NCI-H1048 (cell line): ENCODE measurements at places on chromosomes 4 and X.

DNA sequence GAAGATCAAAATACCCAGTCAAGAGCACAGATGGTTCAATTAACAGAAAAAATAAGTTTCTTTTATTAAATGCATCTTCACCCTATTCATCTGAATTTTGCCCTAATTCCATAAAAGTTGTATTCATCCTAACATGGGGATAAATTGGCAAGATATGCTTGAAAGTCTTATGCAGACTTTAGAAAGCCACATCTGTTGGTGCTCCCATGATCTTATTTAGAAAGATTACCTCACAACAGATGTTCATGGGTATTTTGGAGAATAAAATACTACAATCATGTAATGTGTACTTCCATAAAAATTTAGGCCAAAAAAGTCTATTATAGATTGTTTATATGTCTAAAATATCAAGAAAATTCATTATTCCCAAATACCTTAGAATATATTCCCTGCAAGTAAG lies 510.3 kb downstream of the TECRL start:
- no peak for DNase-seq

DNA sequence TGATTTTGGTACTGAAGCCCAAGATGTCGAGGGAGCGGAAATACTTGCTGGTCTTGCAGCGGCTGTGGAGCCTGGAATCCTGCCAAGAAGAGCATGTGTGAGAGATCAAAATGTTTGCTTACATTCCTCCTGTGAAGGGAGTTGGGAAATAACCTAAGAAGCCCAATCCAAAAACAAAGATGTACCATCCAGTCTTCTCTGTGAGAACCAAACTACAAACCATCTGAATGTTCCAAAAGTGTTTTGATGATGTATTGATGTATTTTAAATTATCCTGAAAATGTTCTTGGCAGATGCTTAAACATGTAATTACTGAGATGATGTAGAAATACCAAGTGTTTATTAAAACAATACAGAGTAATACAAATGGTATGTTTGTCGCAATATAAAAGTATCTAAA lies 10.1 kb upstream of the ADH1A start:
- DNase-seq = no peak

DNA sequence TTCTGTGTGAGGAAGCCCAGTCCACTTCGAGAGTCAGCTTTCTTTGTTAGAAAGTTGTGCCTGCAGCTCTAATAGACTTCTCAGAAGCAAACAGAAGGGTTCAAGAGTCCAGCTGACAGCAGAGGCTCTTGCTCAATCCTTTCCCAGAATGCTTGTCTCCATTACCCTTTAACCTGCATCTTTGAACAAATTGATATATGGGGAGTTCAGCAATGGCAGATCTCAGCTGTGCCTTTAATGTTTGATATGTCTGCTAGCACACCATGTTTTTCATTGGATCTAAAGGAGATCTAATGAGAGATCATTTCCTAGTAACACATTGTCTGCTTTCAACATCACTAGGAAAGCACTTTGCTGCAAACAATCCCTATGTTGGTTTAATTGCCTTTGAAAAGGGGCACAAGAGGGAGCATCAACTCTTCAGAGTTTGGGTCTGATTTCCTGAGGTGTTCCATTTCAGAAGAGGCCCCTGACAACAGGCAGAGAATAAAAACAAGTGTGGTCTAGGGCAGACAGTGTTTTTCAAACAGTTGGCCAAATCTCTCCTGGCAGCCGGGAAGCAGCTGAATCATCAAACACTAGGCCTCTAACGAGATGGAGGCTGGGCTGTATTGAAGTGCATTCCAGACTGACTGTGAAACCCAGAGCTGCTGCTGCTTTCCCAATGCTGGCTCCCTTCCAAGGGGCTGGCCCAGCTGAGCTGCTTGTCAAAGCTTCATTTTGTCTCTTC lies 55.5 kb downstream of the LUZP4 start:
- no peak for DNase-seq

- no peak for DNase-seq
Measured at GRCh38 chr4:34850968-34851367, 1393.3 kb downstream of the ARAP2 start.

DNA sequence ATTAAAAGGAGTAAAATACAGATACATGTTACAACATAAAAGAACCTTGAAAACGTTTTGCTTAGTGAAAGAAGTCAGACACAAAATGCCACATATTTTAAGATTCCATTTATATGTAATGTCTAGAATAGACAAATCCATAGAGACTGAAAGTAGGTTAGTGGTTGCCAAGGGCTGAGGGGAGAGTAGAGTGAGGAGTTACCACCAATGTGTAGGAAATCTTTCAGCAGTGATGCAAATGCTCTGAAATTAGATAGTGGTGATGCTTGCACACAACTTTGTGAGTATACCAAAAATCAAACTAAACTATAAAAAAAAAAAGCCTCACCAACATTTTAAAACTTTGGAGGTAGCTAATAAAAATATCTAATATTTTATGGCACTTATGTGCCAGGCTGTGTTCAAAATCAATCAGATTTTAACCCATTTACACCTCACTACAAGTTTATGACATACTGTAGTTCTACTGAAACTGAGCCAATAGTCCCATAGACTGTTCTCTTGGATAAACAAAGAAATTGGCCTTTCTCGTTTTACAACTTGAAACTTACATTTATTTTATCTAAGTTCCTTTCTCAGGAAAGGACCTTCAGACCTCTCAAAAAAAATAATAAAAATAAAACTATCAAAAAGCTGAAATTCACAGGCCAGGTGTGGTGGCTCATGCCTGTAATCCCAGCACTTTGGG lies 29.1 kb upstream of the KLHL8 start:
- DNase-seq = no peak

GRCh38 chr4:74410272-74410671 lies 34.7 kb upstream of the AREG start:
- DNase-seq = no peak

- DNase-seq = no peak
Measured at GRCh38 chr4:189302719-189303118, 638.0 kb upstream of the FRG1 start.

GRCh38 chrX:110212299-110212698 lies 105.6 kb downstream of the AMMECR1 start:
- no peak for DNase-seq

DNA sequence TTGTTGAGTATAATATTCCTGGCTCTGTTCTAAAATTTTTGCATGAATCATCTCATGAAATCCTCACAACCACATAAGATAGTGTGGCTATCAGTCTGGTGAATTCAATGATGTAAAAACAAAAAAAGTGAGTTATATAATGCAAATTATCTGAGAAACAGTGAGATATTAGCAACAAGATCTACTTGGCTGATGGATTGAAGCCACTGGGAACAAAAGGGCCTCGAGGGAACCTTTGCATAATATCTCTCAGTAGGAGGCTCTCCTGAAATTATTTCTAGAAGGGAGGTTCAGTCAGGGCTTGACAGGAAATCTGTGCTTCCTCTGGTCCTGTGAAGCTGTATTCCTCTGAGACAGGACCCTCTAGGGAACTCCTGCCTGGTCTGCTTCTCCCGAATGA lies 30.1 kb upstream of the NUP54 start:
- no peak for DNase-seq

DNA sequence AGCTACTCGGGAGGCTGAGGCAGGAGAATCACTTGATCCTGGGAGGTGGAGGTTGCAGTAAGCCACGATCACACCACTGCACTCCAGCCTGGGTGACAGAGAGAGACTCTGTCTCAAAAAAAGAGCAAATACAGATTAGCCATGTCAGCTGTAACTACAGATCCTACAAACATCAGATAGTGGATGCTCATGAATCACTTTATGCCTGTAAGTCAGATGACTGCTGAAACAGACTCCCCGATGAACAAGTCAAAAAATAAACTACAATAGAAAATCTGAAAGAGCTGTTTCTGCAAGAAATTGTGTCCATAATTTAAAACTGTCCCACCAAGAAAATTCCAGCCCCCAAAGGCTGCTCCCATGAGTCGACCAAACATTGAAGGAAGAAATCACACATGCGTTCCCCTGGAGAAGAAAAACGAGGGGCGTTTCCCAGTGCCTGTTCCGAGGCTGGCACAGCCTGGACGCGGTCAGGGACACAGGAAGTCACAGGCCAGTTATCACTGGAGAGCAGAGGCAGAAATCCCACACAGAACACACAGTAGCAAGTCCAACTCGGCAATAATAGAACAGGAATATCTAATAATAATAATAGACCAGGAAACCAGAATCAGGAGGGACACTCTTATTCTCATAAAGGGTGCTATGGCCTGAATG lies 30.0 kb upstream of the GTPBP6 start:
- no peak for DNase-seq

GRCh38 chr4:70818921-70819320 lies 20.8 kb downstream of the GRSF1 start:
- DNase-seq = no peak

GRCh38 chrX:108420481-108420880 lies 17.7 kb downstream of the COL4A6 start:
- no peak for DNase-seq

- DNase-seq = no peak
Measured at GRCh38 chr4:147599769-147600168, 17.4 kb upstream of the TMEM184C start.

- DNase-seq = no peak
Measured at GRCh38 chr4:150743564-150744342, 161.8 kb downstream of the MAB21L2 start.

GRCh38 chr4:72320223-72320948 lies 248.6 kb downstream of the ADAMTS3 start:
- DNase-seq = no peak

- DNase-seq = no peak
Measured at GRCh38 chr4:26867914-26868684, 7.5 kb downstream of the STIM2 start.

- DNase-seq = no peak
Measured at GRCh38 chr4:106929248-106929647, 106.9 kb downstream of the DKK2 start.

GRCh38 chrX:146854281-146854680 lies 39.7 kb upstream of the CXorf51A start:
- DNase-seq = no peak

- no peak for DNase-seq
Measured at GRCh38 chrX:147764868-147765267, 146.9 kb upstream of the FMR1 start.

DNA sequence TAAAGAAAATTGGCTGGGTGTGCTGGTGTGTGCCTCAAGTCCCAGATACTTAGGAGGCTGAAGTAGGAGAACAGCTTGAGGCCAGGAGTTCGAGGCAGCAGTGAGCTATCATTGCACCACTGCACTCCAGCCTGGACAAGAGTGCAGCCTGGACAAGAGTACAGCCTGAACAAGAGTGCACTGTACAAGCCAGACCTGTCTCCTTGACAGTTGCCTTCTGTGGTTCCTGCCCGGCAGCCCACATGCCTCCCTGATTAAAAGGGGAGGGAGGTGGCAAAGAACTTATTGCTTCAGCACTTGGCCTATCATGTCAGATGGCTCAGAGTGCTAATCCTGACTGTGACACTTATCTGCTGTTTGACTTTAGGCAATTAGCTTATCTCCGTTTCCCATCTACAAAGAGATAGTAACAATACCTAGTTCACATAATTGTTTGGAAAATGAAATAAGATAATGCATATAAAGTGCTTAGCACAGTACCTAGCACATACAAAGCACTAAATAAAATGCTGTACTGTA lies 249.1 kb downstream of the DCLK2 start:
- DNase-seq = no peak

GRCh38 chrX:69362856-69363255 lies 141.3 kb upstream of the NALF2 start:
- DNase-seq = no peak

DNA sequence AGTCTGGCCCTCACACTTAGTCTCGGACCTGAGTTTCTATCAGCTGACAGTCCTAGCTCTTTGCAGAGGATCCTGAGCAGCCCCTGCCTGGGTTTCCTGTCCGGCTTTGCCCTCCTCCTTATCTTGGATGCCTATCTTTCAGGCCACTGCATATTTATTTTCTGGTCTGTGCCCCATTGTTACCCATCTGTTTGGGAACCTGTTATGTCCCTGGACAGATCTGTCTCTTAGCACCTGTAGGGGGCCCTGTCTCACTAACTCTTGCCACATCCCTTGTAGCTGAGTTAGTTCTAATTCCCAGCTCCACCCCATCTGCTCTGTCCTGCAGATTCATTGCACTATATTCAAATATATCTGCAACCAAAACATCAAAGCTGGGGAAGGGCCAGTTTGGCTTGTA lies 514.9 kb upstream of the LCORL start:
- no peak for DNase-seq

DNA sequence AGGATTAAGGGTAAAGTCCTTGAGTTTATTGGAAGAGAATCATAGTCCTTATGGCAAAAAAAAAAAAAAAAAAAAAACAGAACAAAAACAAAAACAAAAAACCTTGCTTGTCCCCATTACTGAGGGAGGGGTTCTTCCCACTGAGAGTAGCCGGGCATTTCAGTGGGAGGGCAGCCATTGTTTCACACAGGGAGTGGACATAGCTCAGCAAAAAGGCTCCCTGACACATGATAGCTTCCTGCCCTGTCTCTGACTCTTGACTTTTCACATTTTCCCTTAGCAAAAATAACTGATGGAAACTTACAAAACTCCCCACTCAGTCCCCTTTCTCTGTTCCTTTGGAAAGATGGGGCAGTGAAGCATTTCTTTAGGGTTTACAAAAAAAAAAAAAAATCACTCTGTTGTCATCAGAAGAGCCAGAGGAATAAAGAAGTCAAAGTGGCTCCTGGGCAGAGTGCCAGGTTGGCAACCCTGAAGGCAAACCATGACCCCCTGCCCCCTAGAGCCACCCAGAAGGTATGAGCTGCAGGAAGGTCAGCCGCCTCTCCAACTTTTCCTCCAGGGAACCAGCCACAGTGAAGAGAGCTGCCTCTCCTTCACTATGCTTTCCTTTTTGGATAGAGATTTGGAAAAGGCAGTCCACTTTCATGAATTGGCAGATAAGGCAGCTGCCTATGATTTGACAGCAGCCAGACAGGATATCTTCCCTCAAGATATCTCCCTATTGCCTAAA lies 170.6 kb downstream of the KDR start:
- no peak for DNase-seq

DNA sequence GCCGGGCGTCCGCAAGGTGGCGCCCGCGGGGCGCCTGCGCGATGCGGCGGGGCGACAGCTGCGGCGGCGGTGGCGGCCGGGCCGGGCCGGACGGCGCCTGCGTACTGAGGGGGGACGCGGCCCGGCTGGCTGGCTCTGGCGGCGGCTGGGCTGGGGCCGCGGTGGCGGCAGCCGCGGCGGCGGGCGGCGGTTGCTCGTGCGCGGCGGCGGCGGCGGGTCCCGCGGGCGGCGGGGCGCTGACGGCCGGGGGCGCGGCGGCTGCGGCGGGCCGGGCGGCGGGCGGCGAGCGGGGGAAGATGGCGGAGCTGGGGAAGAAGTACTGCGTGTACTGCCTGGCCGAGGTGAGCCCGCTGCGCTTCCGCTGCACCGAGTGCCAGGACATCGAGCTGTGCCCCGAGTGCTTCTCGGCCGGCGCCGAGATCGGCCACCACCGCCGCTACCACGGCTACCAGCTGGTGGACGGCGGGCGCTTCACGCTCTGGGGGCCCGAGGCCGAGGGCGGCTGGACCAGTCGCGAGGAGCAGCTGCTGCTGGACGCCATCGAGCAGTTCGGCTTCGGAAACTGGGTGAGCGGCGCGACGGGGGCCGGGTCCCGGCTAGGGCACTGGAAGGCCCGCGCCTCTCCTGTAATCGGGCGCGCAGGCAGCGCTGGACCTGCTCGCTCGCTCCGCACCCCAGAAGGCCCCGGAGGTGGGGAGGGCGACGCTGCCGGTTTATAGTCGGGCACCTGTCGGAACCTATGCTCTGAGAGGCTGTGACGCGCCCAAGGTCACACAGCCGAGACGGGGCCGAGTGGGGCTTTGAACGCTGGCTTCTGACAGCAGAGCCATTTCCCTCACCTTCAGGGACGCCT lies at the start of gene TADA2B:
TADA2B (plus strand) TSS at position 89 of the 853 bp plus-strand sequence; CDS start at position 297, 208 bp downstream.
- no peak for DNase-seq
